Psoas muscle (tissue), 8 donors: ENCODE measurements at places on chromosomes 11 and 22. TPM values are rescaled to one million over a fixed set of nuclear protein-coding genes. Genes with fewer than 3 reads are reported as not detected.

C11orf86 gene
- not detected for total RNA-seq

PLEKHB1 gene
- 11.1 TPM for total RNA-seq

ENTHD1 gene
- total RNA-seq, result not detected

MORC2 gene
- 27.0 TPM for total RNA-seq
